GM23338 (cell line): ENCODE measurements at places on chromosomes 6 and 20.

- H3K27me3 ChIP-seq, result no peaks in the 10 kb centered on the region
- no peaks in the 10 kb centered on the region for H3K36me3 ChIP-seq
- H3K27ac ChIP-seq, result no peak overlapping the region
- DNase-seq, result no peak
- H3K4me1 ChIP-seq, result no peaks in the 10 kb centered on the region
- no peak overlapping the region for H3K4me3 ChIP-seq
Observed at GRCh38 chr6:23435126-23435525, 690.9 kb upstream of the NRSN1 start.

DNA sequence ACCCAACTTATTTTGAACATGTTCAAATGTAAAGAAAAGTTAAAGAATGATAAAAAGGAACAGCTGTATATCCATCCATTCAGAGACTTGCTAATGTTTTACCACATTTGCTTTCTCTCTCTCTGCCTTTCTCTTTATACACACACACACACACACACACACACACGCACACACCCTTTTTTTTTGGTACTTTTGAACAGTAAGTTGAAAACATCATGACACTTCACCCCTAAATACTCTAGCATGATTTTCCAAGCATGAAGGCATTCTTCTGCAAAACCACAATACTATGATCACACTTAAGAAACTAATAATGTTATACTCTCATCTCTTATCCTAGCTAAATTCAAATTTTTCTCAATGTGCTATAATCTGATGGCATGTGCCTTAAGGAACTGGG is 192.3 kb downstream of the UTRN start:
- no peaks in the 10 kb centered on the region for H3K4me1 ChIP-seq
- H3K4me3 ChIP-seq, result no peak overlapping the region
- H3K27me3 ChIP-seq, result no peaks in the 10 kb centered on the region
- H3K36me3 ChIP-seq, result peaks cover 9% of the 10 kb centered on the region; the same call in 1 of the 2 replicates
- no peak overlapping the region for H3K27ac ChIP-seq
- no peak for DNase-seq

- peaks cover 19% of the 10 kb centered on the region for H3K27me3 ChIP-seq
- H3K4me3 ChIP-seq, result peak overlapping the region; percentile 92
- peak; percentile 66 for DNase-seq
- peaks cover 40% of the 10 kb centered on the region for H3K4me1 ChIP-seq
- H3K27ac ChIP-seq, result no peak overlapping the region
Observed at GRCh38 chr6:35727935-35728682, 8.7 kb upstream of the ARMC12 start.

DNA sequence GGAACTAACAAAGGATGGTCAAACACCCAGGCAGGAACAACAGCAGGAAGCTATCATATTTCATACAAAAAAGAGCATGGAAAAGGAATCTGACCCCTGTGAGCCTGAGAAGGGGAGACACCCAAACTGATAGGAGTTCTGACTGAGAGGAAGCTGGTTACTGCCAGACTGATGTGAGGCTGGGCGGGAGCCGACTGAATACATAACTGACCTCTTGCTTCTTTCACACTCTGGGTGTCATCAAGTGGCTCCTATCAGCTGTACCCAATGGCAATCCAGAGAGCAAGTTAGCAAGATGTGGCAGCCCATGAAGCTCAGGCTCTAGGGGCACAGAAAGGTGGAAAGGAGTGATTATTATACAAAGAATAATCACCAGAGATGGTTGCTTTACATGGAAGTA is 795.1 kb upstream of the HS3ST5 start:
- H3K4me3 ChIP-seq, result no peak overlapping the region
- peak; percentile 2 for DNase-seq
- no peak overlapping the region for H3K27ac ChIP-seq
- H3K4me1 ChIP-seq, result no peaks in the 10 kb centered on the region
- no peaks in the 10 kb centered on the region for H3K27me3 ChIP-seq

GRCh38 chr6:144666781-144667180 is 381.6 kb downstream of the UTRN start:
- peaks cover 32% of the 10 kb centered on the region for H3K4me1 ChIP-seq
- no peak for DNase-seq
- H3K27ac ChIP-seq, result no peak overlapping the region
- H3K4me3 ChIP-seq, result no peak overlapping the region
- peaks cover 9% of the 10 kb centered on the region; the same call in 1 of the 2 replicates for H3K36me3 ChIP-seq
- peaks cover 8% of the 10 kb centered on the region; the same call in 1 of the 2 replicates for H3K27me3 ChIP-seq

- H3K36me3 ChIP-seq, result no peaks in the 10 kb centered on the region
- no peaks in the 10 kb centered on the region for H3K27me3 ChIP-seq
- peak; percentile 84 for DNase-seq
- H3K4me3 ChIP-seq, result peak overlapping the region; percentile 66
Observed at GRCh38 chr6:163416557-163417253, 2.2 kb downstream of the QKI start.

- peaks cover 47% of the 10 kb centered on the region for H3K27me3 ChIP-seq
- DNase-seq, result peak; percentile 97
- H3K27ac ChIP-seq, result 0 out of 2 replicates have a peak overlapping the region, but pooled peaks have one; percentile 28
- peaks cover 24% of the 10 kb centered on the region; the same call in 1 of the 2 replicates for H3K4me1 ChIP-seq
- H3K4me3 ChIP-seq, result peak overlapping the region; percentile 98
Observed at GRCh38 chr20:31861385-31862156, 8.8 kb downstream of the DUSP15 start.

- no peak overlapping the region; the same call in 1 of the 2 replicates for H3K4me3 ChIP-seq
- DNase-seq, result no peak
- H3K27ac ChIP-seq, result no peak overlapping the region
- peaks cover 8% of the 10 kb centered on the region; the same call in 1 of the 2 replicates for H3K36me3 ChIP-seq
Observed at GRCh38 chr6:35922139-35922554, 1.2 kb upstream of the SRPK1 start.

DNA sequence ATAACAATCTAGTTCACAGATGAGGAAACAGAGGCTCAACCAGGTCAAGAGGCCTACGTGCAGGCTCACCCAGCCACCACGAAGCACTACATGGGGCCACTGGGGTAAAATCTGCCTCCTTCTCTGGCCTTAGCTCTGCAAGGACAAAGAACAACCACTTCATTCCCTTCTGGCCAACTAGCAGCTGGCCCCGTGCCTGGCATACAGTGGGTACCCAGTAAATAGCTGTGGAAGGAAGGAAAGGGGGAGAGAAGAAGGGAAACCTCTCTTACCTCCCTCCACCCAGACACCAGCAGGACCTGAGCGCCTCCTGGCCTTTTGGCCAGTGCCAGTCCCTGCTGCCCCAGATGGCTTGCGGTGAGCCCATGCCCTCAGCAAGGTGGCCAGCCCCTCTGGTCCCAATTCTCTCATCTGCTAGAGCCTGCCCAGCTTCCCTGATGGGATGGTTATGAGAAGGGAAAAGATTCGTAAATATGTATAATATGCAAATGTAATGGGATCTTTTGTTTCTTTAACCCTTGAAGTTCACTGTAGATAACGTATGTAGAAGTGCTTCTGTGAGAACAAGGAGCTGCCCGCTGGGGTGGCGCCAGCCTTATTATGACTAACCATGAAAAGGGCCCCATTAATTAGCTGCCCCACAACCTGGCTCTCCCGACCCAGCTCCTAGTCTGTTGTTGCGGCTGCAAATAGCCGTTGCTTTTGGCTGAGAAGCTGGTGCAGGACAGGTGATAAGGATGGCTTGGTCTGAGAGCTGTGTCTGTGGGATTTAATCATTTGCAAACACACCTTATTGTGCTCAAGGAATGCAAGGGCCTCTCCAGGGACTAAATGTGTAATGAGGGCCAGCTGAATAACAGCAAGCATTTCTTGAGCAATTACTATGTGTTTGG is 62.0 kb downstream of the DLGAP4 start:
- peaks cover 11% of the 10 kb centered on the region; the same call in 1 of the 2 replicates for H3K4me1 ChIP-seq
- no peaks in the 10 kb centered on the region for H3K36me3 ChIP-seq
- H3K4me3 ChIP-seq, result no peak overlapping the region

DNA sequence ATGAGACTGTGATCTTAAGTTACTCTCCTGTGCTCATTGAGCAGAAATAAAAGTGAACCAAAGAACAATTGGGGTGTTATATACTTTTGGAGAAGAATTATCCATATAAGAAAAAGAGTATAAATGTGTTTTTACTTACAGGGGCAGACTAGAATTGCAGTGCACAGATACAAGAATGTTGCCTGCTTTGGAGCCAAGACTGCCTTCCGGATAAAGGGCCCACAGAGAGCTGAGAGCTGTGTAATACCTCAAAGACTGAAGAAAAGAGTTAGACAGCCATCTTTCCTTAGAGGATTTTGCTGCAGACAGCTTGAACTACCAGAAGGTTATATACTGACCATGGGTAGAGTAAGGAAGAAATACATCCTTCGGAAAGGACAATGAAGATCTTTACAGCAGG is 1235.5 kb upstream of the CITED2 start:
- H3K27me3 ChIP-seq, result no peaks in the 10 kb centered on the region
- DNase-seq, result peak; percentile 3
- H3K27ac ChIP-seq, result no peak overlapping the region
- no peak overlapping the region for H3K4me3 ChIP-seq
- no peaks in the 10 kb centered on the region for H3K36me3 ChIP-seq
- H3K4me1 ChIP-seq, result no peaks in the 10 kb centered on the region

DNA sequence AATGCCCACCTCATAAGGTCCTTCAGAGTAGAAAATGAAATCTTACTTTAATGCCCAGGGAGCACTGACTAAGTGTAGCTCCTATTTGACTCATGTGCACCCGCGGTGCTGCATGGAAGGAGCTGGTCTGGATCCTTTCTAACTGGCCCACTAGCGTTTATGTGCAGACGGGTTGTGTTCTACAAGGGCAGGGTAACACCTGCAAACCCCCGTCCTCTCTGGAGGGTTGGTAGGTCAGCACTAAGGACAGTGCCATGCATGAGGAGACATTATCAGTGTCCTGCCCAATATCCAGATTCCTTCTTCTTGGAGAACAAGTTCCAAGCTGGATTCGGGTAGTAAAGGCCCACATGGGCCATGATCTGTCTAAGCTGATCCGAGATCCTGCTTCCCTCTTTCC is 140.3 kb downstream of the ANKRD60 start:
- H3K27ac ChIP-seq, result no peak overlapping the region
- no peaks in the 10 kb centered on the region for H3K27me3 ChIP-seq
- H3K36me3 ChIP-seq, result no peaks in the 10 kb centered on the region
- DNase-seq, result no peak

DNA sequence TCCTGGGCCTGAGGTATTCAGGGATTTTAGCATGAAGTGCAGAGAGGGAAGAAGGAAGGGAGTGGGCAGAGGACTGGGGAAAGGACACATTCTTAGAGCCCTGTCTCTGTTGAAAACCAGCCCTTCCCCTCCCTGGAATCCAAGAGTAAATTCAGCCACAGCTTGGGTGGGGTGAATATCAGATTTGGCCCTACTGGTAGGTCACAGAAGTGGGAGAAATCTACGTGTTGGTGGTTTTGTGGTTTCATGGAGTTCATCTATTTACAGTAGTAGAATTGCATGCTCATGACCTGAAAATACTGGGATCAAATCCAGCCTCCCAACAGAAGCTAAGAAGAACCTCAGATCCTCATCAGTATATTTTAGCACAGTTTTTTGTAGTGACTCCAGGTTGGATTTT is 404.4 kb downstream of the BMP2 start:
- no peaks in the 10 kb centered on the region for H3K27me3 ChIP-seq
- peaks cover 6% of the 10 kb centered on the region; the same call in 1 of the 2 replicates for H3K4me1 ChIP-seq
- H3K27ac ChIP-seq, result no peak overlapping the region

- H3K27me3 ChIP-seq, result no peaks in the 10 kb centered on the region
- H3K4me1 ChIP-seq, result 0 out of 2 replicates have a peak, but pooled peaks cover 4% of the 10 kb centered on the region
- peaks cover 8% of the 10 kb centered on the region for H3K36me3 ChIP-seq
- H3K27ac ChIP-seq, result no peak overlapping the region
- H3K4me3 ChIP-seq, result no peak overlapping the region
- DNase-seq, result no peak
Observed at GRCh38 chr6:118103381-118104146, 196.5 kb downstream of the SLC35F1 start.

GRCh38 chr6:163344411-163344810 is 70.1 kb upstream of the QKI start:
- no peak overlapping the region for H3K27ac ChIP-seq
- H3K27me3 ChIP-seq, result no peaks in the 10 kb centered on the region
- peaks cover 2% of the 10 kb centered on the region; the same call in 1 of the 2 replicates for H3K4me1 ChIP-seq
- no peak for DNase-seq
- H3K36me3 ChIP-seq, result no peaks in the 10 kb centered on the region

DNA sequence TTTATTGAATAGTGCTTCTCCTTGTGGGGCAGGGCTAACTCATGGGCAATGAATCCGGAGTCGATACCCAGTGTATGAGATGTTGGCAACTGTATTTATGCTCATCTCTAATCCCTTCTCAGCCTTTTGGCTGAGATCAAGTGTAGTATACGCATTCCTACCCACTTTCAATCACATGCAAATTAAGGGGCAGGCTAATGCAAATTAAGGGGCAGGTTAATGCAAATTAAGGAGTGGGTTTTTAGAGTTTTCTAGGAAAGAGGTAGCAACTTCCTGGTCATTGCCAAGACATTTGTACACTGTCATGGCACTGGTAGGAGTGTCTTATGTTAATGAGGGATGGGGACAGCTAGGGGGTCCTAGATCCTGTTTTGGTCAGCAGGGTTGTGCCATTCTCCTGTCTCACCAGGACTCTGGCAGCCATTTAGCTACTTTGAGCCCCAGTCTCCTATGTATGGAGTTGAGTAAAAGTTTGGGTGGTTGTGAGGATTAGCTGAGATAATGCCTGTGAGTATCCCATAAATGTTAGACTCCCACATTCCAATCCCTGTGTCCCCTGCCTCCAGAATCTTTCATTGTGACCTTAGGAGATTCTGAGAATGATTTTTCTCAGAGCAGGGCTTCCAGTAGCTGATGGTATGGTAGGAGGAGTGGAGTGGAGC is at the start of gene CNBD2:
Gene CNBD2, plus strand, starts transcription at position 612 of the 662 bp plus-strand sequence. CDS start 173 bp downstream, outside the sequence.
- no peaks in the 10 kb centered on the region for H3K27me3 ChIP-seq
- peak; percentile 55 for DNase-seq
- H3K27ac ChIP-seq, result no peak within 1 kb of the TSS
- no peaks in the 10 kb centered on the region for H3K4me1 ChIP-seq
- H3K4me3 ChIP-seq, result no peak within 1 kb of the TSS
- H3K36me3 ChIP-seq, result no peaks in the 10 kb centered on the region
